Left lung (tissue), 14 donors: ENCODE measurements at places on chromosomes 2 and 18. TPM values are rescaled to one million over a fixed set of nuclear protein-coding genes. Genes with fewer than 3 reads are reported as not detected.

UGT1A9 gene
- not detected for total RNA-seq

GRCh38 chr18:49645841-49646351 is 84.0 kb downstream of the LIPG start:
- no peaks in the 10 kb centered on the region for H3K4me1 ChIP-seq
- H3K27me3 ChIP-seq = no peaks in the 10 kb centered on the region
- peak; percentile 74 for DNase-seq
- H3K36me3 ChIP-seq = no peaks in the 10 kb centered on the region

- DNase-seq = no peak
- no peak overlapping the region for H3K4me3 ChIP-seq
- H3K27ac ChIP-seq = no peak overlapping the region
- H3K4me1 ChIP-seq = peaks cover 34% of the 10 kb centered on the region
- peaks cover 12% of the 10 kb centered on the region for H3K27me3 ChIP-seq
Observed at GRCh38 chr2:238136820-238137537, 1.5 kb upstream of the KLHL30 start.

GRCh38 chr2:207863345-207863744 is 93.6 kb upstream of the FZD5 start:
- H3K27me3 ChIP-seq = no peaks in the 10 kb centered on the region
- H3K27ac ChIP-seq = no peak overlapping the region
- H3K36me3 ChIP-seq = no peaks in the 10 kb centered on the region
- DNase-seq = no peak
- no peak overlapping the region for H3K4me3 ChIP-seq
